NCI-H1105 (cell line): ENCODE measurements at places on chromosomes 2 and 18.

DNA sequence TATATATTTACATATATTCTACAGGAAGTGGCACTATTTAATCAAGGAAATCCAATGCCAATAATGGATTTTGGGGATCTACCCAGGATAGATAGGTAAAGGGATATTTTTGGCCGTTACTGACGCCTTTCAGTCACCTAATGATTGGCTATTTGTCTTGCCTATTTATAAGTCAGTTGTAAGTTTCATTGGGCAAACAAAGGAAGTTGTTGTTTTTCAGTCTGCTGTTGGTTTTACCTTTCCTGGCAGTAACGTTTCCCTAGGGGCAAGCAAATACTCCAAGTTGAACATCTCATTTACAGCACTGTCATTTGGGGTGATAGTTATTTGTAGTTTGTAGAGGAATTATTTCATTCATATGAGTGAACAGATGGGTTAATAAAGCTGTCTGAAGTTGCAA, 17.0 kb upstream of the LANCL1 start:
- DNase-seq, result no peak

DNA sequence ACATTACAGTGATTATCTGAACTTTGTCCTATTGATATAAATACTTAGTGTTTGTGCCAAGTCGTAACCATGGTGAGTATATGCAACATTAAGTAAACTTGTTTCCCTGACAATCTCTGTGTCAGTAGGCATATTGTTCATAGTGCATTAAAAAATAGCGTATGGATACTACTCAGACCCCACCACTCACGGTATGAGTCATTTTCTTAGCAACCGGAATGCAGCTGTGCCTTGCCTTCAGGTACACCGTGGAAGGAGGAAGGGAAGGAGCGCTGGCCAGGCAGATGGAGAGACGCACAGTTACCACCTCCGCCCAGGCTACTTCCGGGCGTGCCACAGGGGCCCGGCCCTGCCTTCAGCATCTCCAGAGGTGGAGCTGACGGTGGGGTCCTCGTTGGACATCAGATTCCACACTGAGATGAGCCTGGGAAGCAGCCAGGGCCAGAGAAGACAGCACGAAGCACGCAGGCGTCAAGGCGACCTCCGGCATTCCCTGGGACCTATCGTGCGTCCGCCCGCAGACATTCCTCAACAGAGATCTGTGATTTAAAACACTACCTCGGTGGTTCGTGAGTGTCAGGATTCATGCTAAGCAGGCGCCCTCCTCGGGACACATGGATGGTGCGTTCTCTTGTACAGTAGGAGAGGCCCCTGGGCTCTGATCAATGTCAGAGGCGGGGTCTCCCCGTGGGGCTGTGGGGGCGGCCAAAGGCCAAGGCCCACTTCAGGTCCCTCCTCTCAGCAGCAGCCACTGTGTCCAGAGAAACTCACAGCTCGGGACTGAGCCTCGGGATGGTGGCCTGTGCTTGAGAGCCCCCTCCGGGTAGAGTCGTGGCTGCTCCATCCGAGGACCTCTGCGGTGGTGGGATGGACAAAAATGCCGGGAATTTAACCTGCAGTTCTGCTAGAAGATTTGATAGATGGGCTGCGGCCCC, 82.2 kb upstream of the HDAC4 start:
- DNase-seq, result no peak

- no peak for DNase-seq
Measured at GRCh38 chr2:38778687-38779082, 675 bp downstream of the GEMIN6 start.

GRCh38 chr2:183597841-183598240, 473.6 kb downstream of the NUP35 start:
- no peak for DNase-seq

DNA sequence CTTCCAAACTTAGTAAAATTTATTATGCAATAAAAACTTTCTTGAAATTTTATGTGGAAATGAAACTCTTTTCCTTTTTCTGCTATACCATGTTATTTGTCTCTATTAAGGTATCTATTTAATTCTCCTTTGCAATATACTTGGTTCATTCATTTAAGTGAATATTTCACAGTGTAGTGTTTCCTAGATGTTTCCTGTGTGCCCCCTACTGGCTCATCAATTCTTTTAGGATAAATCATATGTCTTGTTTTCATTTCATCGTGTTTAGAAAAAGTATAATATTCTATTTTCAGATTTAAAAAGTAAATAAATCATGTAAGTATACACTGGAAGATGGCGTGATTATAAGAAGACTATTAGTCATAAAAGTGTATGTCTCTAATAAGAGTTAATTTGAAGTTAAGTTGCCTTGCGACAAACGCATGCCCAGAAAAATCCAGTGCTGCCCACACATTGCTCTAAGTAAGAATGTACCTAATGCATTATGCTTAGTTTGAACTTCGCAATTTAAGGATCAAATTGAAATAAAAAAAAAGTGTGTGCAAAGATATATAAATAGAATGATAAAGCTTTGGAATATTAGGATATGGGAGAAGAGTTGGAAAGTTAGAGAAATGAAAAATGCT, 525.4 kb downstream of the KCNJ3 start:
- peak; percentile 15 for DNase-seq

DNA sequence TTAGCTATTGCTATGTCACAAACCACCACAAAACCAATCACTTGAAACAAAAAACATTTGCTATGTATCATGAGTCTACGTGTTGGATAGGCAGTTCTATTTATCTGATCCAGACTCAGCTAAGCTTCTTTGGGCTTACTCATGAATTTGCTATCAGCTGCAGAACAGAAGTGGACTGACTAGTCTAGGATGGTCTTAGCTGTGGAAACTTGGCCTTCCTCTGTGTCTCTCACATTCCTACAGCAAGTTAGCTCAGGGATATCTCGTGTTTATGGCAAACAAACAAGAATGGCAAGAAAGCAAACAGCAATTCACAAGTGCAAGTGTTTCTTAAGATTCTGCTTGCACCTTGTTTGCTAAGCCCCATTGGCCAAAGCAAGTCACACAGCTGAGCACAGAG, 288.0 kb upstream of the TNP1 start:
- no peak for DNase-seq
